Activated CD4-positive, alpha-beta memory T cell treated with anti-CD3 and anti-CD28 coated beads, Interleukin-2, amount 10 ng/mL, durations not matched to agents 7 days and 5 days (primary cell): ENCODE measurements at places on chromosomes 11 and 22. TPM values are rescaled to one million over a fixed set of nuclear protein-coding genes. Genes with fewer than 3 reads are reported as not detected.

GRCh38 chr22:48096851-48097665 lies 1334.6 kb downstream of the TBC1D22A start:
- peak overlapping the region; percentile 93 for H3K27ac ChIP-seq
- no peak for DNase-seq
- peaks cover 5% of the 10 kb centered on the region for H3K36me3 ChIP-seq
- no peak overlapping the region for H3K4me3 ChIP-seq

DNA sequence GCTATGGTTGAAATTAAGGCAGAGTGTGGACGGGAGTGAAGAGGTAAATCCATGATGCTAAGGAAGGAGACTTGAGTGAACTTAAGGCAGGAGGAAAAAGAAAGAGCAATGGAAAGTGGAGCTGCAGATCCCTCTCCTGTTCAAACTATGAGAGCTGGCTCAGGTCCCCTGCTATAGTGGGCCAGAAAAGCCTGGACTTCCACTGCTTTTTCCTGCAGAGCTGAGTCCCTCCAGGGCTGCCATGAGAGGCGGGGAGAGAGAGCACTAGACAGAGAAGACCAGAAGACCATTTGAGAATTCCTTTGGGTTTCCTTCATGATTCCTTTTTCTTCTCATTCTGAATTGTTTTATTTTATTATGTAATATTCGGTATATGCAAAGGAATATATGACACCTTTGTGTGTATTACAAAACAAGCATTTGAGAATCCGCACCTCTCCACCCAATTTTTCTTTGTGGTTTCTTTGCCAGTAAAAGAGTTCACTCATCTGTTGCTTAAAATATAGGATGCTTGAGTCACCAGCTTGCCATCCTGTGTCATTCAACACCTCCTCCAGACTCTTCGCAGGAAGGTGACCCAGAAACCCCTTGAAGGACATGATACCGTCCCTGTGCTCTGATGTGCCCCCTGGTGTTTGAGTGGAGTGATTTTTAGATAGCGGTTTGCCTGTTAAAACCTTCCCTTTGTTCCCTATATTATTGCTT lies 24.4 kb downstream of the SREBF2 start:
- H3K36me3 ChIP-seq = peaks cover 26% of the 10 kb centered on the region
- H3K4me1 ChIP-seq = peaks cover 72% of the 10 kb centered on the region
- H3K27me3 ChIP-seq = no peaks in the 10 kb centered on the region
- no peak overlapping the region for H3K4me3 ChIP-seq
- H3K27ac ChIP-seq = peak overlapping the region; percentile 86
- DNase-seq = peak; percentile 77

DNA sequence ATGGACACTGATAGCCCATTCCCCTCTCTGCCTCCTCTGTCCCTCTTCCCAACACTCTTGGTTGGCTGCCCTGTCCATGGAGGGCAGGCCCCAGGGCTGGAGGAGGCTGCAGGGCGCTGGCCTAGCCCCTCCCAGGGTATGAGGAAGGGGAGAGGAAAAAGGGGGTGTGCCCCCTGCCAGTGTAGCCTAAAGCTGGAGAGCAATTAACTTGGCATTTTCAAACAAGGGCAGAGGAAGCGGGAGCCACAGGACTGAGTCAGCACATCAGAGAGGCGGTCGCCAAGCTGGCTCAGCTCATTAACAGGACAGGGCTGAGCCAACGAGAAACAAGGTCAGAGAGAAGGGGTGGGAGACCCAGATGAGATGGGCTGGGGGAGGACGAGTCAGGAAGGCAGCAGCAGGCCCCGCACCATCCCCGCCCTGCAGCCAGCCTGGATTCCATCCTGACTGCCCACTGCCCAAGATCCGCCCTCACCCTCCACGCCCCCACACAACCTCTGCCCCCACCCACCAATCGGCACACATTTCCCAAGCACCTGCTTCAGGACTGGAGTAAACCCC lies 76.3 kb downstream of the BUD13 start:
- H3K4me3 ChIP-seq = no peak overlapping the region
- H3K27me3 ChIP-seq = peaks cover 6% of the 10 kb centered on the region
- DNase-seq = peak; percentile 14

The SLC35E4 gene
- 5.3 TPM for total RNA-seq

DNA sequence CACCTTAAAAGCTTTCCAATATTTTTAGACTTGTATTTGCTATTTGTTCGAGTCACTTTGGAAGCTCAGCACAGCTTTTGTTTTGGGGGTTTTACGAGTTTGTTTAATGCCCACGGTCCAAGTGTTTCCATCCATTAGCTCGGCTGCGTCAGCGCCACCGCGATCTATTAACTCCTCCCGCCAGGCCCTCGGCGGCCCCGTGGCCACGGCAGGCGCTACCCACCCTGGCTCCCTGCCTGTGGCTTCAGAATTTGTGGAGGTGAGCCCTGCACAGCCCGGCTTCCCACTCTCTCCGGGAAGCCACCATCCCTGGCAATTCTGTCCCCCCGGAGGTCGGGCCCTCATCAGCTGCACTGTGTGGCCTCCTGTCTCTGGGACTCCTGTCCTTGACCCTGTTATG lies 648.5 kb downstream of the BRD1 start:
- no peaks in the 10 kb centered on the region for H3K27me3 ChIP-seq
- no peak overlapping the region for H3K27ac ChIP-seq
- no peaks in the 10 kb centered on the region for H3K4me1 ChIP-seq

DNA sequence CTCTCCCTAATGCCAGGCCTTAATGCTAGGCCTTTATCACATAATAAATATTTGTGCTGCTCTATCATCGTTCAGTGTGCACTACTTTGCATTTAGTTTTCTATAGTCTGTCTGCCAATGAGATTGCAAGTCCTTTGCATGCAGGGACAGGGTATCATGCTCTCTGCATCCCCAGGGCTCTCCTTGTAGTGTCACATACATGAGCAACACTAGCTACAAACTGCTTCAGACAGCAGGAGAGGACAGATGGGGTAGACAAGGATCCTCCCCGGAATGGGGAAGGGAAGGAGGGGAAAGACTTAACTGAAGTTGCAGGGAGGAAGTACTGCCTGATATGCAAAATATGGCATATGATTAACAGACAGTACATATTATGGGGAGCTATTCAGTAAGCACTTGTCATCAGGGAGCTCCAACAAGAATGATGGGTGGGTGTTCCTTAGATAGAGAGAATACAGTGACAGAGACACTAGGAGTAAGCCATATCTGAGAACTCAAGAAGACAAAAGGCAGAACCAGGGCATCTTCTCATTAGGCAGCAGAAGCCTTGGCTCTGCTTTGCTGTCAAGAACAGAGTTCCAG lies 42.8 kb downstream of the ZNF202 start:
- no peak overlapping the region for H3K4me3 ChIP-seq
- DNase-seq = no peak
- H3K4me1 ChIP-seq = no peaks in the 10 kb centered on the region
- H3K27ac ChIP-seq = no peak overlapping the region
- no peaks in the 10 kb centered on the region for H3K36me3 ChIP-seq

The KRTAP5-8 gene
- not detected for total RNA-seq

GRCh38 chr22:37137903-37138665 lies 11.6 kb downstream of the IL2RB start:
- H3K4me3 ChIP-seq = no peak overlapping the region
- no peaks in the 10 kb centered on the region for H3K27me3 ChIP-seq
- H3K27ac ChIP-seq = peak overlapping the region; percentile 63
- H3K4me1 ChIP-seq = peaks cover 70% of the 10 kb centered on the region

- no peaks in the 10 kb centered on the region for H3K27me3 ChIP-seq
- no peak overlapping the region for H3K27ac ChIP-seq
- DNase-seq = no peak
Observed at GRCh38 chr22:45228401-45228754, 12.3 kb downstream of the KIAA0930 start.

The HEPN1 gene
- total RNA-seq = not detected

The CTSF gene
- 3.7 TPM for total RNA-seq
